ENCODE measurements at places on chromosomes 6 and 20.

GRCh38 chr6:139290787-139291311, 949 bp downstream of the TXLNB start:
- no peak for DNase-seq

GRCh38 chr6:52675372-52675771, 4.5 kb downstream of the TMEM14A start:
- no peak for DNase-seq

DNA sequence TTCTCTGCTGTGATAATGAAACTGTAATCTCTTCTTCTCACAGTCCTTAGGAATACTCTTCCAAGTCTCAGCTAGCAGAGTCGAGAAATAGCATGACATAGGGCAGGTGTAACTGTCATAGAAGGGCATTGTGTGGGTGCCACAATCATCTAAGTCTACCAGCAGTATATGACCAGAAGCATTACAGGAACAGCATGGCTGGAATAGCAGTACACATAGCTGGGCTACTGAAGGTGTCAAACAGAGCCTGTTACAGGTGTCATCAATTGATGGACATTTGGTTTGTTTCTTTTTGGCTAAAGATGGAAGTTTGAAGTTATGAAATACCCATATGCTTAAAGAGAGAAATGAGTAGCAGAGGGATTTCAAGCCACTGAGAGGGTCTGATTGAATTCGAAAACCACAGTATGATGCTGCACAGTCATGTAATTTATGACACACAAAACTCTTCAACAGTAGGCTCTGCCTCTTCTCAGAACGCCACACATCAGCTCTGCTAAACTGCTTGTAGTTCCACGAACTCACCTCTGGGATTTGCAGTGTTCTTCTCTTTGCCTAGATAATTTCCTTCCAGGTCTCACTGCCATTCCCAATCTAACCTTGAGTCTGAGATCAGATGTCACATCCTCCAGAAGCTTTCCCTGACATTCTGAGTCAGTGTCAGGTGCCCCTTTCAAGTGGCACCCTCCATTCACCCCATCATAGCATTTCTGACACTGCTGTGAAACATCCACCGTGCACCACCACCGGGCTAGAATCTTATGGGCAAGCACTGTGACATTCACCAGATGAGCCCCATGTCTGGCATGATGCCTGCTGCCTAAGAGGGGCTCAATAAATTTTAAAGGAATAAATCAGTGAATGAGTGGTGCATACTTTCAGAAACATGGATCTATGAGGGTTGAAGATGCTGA, 151.0 kb downstream of the ADAT2 start:
- no peak for DNase-seq

DNA sequence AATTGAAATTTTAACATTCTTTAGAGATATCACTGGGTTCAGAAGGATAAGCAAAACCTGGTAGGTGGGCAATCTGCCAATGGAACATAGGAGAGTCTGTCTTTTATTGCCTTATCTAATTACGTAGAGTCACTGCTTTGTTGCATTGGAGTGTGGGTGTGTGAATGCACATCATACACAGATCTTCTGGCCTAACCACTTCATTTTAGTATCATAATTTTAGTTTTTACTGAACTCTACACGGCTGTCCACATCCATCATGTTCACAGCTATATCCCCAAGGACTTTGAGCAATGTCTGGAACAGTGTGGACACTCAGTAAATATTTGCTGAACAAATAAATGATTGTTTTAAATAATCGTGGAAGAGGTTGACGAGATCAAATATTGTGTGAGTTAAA, 104.6 kb upstream of the AKIRIN2 start:
- DNase-seq = no peak

DNA sequence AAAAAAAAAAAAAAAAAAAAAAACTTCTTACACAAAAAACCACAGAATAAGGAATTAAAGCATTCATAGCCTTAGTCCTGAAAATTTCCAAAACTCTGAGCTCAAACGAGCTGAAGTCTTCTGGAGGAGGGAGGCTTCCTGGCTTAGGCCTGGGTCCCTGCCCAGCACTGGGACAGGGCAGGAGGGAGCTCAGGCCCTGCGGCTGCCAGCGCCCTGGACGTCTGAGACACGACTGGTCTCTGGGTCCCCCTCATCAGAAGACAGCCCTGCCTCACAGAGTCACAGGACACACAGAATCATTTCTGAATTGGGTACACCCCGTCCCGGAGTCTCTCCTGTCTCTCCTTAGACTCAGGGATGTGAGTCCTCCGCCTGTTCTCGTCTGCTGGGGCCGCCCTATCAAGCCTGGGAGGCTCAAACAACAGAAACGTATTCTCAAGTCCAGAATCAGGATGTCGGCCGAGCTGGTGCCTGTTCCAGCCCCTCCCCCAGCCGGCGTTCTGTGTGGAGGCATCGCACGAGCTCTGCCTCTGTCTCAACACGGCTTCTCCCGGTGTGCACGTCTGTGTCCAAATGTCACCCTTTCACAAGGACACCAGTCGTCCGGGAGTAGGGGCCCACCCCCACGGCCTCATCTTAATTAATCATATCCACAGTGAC, 39.4 kb downstream of the ZBTB46 start:
- DNase-seq = no peak

DNA sequence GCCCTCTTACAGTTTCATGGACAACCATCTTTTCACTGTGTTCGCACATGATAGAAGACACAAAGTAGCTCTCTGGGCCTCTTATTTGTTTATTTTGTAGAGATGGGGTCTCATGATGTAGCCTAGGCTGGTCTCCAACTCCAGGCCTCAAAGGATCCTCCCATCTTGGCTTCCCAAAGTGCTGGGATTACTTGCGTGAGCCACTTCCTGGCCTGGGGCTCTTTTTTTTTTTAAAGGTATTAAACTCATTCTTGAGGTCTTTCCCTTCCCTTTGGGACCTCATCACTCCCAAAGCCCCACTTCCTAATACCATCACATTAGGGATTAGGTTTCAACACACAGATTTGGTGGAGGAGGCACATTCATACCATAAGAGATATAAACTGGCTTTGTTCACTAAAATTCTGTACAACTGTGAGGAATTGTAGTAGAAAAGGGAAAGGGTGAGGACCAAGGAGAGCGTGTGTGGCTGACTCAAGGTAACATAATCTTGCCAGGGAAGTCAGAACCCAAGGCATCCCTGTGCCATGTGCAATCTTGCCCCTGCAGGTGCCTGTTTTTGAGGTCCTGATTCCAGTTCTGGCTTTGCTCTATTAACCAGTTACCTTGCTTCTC, 45.5 kb downstream of the EIF2S2 start:
- DNase-seq = no peak

DNA sequence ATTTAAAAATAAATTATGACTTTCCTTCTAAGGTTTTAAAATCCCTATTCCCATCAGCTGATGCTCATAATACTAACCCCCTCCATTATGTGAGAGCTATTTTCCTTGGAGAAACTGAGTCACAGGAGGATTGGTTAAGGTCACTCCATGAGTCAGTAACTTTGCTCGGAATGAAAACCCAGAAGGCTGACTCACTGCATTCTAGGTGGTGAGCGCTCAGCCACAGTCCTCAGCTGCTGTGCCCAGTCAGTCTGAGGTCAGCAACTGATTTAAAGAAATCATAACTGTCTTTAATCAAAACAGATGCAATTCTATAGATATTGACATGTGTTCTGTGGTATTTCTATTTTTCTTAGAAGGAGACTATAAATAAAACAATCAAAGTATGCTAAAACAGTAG, 359.2 kb downstream of the GJA1 start:
- no peak for DNase-seq

GRCh38 chr20:49452011-49452482, 30.4 kb downstream of the KCNB1 start:
- no peak for DNase-seq

All from stimulated activated CD4-positive, alpha-beta T cell treated with anti-CD3 and anti-CD28 coated beads, Interleukin-2, amount 100 ng/mL, for 24 hours (primary cell).